Stimulated activated CD4-positive, alpha-beta T cell treated with anti-CD3 and anti-CD28 coated beads, TNF-alpha, amount 100 ng/mL, for 1 hour (primary cell): ENCODE measurements at places on chromosomes 6 and 20.
A peak's percentile ranks its signal among the peaks of the same experiment; 100 is the strongest.

- DNase-seq: no peak
These were observed 46.0 kb upstream of the TRAM2 start for GRCh38 chr6:52622810-52623209.

GRCh38 chr6:22411376-22412105 lies 114.7 kb upstream of the PRL start:
- no peak for DNase-seq

DNA sequence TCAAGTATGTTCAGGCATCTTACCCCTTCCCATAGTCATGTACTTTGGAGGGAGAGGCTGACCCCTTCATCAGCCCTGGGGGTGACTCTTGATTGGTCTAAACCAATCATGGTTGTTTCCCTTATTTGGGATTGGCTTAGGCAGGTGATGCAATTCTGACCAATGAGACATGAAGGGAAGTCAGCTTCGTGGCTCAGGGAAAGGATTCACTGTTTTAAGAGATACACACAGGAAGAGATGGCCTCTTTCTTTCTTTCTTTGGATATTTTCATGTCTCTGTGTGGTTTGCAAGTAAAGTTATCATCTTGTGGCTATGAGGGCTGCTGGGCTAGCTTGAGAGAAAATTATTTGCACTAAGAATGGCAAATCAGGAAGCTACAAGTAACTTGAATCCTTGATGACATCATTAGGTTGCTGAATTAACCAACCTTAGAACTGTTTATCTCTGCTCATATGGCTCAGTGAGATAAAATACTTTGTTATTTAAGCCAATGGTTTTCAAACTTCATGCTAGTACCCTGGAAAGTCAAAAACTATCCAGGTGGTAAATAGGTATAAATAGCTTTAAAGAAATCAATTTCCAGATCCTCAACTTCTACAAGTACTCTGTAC lies 144.2 kb upstream of the CENPW start:
- DNase-seq: no peak

DNA sequence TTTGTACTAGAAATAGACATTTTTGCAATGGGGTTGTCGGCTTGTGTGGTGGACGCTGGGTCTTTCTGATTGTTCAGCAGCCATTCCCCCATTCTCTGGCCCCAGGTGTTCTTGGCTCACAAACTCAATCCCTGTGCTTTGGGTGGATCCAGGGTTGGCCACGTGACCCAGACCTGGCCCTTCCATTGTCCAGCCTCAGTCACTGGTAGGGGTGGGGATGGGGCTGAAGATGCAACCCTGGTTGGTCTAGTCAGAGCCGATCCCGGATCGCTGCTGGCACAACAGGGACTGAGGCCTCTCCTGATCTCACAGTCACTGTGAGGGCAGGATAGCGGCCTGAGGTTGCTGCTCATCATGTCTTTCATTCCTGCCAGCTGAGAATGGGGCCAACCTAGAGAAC lies 365.3 kb upstream of the SULF2 start:
- DNase-seq: no peak

DNA sequence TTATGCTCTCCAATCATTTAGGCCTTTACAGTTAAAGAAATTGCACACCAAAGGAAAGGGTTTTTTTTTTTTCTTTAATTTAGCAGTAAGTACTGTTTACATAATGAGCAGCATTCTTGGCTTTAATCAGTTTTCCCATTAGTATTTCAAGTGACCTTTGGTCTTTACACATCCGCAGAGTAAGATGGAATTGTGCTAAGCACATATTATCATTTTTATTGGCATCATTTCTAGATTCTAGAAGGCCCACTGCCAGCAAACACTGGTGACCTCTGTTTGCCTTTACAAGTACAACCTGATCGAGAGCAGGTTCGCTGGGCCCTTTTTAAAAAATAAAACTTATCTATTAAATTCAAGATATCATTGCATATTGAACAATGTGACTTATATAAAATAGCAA lies 104.3 kb downstream of the ADGRG6 start:
- DNase-seq: no peak

GRCh38 chr6:3410385-3411360 lies 46.2 kb downstream of the SLC22A23 start:
- peak; percentile 24 for DNase-seq

- no peak for DNase-seq
These were observed 42.3 kb upstream of the COL21A1 start for GRCh38 chr6:56289721-56290120.

GRCh38 chr20:38890497-38890818 lies 35.8 kb upstream of the FAM83D start:
- no peak for DNase-seq

- DNase-seq: no peak
These were observed 477.0 kb downstream of the HAO1 start for GRCh38 chr20:7463290-7463689.

- DNase-seq: no peak
These were observed 256.5 kb upstream of the RREB1 start for GRCh38 chr6:6851059-6851948.

DNA sequence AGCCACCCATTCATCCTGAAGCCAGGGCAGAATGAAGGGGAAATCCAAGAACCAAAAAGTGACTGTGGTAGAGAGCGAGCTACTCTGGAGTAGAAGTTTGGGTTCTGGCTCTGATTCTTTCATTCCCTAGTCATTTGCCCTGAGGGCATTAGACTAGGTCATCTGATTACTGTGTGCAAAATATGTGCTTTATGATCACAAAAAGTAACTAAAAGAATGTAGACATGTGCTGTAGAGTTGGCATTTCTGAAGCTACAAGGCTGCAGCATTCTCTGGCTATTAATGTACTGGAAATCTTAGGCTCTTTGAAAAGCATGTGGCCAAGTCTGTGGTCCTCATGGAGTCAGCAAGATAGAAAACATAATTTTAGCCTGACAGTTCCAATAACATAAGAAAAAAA lies 94.2 kb downstream of the TBC1D7 start:
- DNase-seq: no peak

- DNase-seq: no peak
These were observed 539.7 kb downstream of the QKI start for GRCh38 chr6:163954088-163954775.

DNA sequence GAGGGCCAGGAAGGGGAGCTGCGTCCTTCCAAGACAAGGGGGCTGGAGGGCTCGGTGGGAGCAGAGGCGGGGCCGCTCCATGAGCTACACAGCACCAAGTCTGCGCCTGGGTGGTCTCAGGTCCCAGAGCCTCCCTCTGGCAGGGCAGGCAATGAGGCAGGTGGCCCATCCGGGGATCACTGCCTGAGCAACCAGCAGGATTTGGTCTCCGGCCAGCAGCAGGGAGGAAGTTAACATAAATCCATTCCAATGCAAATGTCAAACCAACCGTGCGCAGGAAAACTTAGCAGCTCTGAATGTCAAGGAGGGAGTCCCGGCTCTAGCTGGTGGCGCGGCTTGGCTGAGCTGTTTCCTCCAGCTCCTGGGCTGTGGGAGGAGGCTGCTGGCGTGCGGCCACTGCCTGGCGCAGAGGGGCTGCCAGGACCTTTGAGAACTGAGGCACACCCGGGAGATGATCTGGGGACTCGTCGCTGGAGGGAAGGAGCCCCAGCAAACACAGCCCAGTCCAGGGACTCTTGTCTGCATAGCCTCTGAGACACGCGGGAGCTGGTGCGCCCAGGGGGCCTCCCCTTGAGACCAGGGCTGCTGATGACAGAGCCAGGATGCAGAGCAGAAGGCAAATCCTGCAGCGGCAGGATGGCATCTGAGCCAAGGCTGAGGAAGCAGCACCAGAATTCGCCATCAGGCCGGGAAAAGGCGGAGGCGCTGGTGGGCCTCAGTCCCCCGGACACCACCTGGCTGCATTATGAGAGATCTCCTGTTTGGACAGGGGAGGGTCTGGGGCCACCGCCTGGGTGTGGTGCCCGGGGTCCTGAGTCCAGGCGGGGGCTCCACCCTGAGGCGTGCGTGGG lies 33.1 kb upstream of the CHRNA4 start:
- no peak for DNase-seq

DNA sequence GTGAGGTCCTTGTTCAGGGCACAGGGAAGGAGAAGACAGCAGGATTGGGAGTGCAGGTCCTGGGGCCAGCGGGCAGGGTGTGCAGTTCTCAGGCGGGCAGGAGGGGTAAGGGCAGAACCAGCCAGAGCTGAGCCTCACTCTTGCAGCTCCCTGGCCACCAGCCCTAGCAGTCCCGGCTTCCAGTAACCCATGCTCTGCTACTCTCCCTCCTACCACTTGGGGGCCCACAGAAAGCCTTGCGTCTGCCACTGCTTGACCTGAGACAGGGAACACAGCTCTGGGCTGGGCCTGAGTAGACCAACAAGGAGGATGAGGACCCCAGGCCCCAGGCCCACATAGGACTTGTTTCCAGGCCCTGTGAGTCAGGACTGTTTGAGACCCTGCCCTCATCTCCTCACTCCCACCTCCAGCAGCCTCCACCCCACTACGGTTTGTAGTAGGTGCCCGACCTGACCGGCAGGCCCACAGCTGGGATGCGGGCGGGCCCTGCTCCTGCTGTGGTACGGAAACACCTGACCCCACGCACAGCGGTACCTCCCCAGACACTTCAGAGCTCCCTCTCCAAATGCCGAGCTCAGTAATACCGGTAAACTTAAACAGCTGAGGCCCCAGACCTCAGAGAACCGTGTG lies 39.2 kb downstream of the KCNK5 start:
- DNase-seq: no peak

DNA sequence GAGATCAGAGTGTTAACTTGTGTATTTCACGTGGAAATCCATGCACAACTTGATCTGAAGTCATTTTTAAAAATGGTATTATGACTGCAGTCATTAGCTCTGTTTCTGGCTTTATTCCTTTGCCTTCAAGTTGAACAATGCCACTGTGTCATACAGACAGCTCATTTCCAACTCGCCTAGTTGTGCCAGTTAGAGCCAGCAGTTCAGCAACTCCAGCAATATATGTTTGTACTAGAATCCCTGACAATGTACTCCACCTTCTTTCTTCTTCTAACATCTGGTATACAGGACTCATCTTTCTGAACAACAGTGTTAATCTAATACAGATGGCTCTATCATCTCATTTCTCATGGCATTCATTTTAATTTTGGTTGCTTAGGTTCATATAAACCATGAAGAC lies 418.3 kb upstream of the POU3F2 start:
- DNase-seq: no peak

GRCh38 chr6:14141351-14142062 lies 23.9 kb downstream of the CD83 start:
- no peak for DNase-seq

DNA sequence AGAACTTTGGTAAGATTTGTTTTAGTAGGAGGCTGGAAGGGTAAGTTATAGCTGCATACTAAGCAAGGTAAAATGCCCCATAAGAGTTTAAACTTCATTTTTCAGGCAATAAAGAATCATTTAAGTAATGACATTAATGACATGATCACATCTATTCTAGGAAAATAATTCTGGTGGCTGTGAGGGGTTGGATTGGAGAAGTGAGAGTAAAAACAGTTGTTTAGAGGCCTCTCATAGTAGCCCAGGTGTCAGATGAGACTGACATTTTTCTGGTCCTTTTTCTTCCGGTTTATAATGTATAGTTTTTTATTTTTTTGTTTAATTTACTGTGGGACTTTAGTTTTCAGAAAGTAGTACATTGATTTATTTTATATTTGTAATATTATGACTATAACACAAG lies 40.8 kb downstream of the ITCH start:
- no peak for DNase-seq

DNA sequence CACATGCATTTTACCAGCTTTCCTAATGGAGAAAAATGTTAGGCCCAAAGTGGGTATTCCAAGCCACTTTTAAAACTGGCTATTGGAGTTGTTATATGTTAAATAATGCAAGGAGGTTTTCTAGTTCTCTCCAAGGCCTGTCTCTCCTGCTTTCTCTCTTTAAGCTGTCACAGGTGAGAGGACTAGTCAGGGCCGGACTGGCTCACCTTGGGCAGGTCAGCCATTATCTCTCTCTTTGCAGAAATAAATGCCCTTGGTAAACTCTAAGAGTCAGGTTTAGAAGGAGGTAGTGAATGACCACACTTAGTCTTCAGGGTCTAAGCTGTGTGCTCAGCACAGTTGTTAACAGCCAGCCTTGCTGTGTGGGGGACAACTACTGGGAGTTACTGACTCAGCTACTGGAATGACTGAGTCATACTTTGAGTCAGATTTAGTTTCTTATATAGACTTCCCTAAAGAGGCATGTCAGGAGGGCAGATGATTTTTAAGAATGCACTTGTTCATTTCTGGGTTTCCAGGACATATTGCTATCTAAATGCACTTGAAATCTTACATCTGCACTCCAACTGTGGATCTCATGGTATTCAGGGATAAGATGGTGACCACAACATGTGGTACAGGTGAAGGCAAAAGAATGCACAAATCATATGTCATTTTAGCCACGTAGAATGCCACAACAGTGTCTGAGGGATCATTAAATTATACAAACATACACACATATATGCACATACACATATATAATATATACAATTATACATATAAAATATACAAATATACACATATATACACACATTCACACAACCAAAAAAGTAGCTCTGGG lies 719.4 kb downstream of the EPM2A start:
- DNase-seq: no peak

GRCh38 chr6:139638179-139638941 lies 263.9 kb upstream of the CITED2 start:
- no peak for DNase-seq

DNA sequence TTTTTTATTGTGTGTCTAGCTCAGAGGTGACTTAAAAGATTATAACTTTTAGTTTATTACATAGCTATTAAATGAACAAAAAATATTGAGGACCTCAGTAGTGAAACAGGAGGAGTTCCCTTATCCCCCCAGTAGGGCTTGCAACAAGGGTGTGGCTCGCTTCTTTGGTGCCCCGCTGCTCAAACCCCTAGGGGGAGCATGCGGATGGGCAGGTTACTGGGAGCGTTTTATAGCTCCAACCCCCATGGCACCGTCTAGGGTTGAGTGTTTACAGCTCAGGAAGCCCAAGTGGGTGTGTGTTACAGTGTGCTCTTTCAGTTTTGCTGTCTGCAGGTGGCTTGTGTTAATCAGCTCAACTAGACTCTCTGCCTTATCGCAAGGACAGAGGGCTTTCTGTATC lies 1513.7 kb downstream of the GRIK2 start:
- DNase-seq: no peak

- DNase-seq: no peak
These were observed 95.0 kb downstream of the ARHGAP18 start for GRCh38 chr6:129615020-129615419.

- no peak for DNase-seq
These were observed 60.3 kb downstream of the VTA1 start for GRCh38 chr6:142207265-142207877.

DNA sequence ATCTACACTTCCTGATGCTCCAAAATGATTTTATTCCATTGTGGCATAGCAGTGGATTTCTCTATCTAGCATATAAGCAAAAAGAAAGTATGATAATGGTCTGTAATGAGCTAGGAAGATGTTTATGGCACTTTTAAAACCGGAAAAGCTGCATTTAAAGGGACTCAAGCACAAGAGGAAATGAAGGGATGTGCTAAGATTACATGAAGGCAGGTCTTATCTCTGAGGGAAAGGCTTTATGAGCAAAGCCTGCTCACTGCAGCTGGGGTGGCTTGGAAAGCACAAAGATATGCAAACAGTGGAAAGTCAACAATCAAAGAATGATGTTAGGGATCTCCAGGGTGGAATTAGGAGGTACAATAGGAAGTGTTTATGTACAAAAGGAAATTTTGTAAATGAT lies 138.2 kb downstream of the TENT5A start:
- DNase-seq: no peak

GRCh38 chr20:46814366-46815232 lies 80.0 kb upstream of the EYA2 start:
- DNase-seq: no peak

GRCh38 chr6:158552055-158552795 lies 7.7 kb upstream of the TMEM181 start:
- no peak for DNase-seq
